ENCODE measurements at places on chromosomes 1 and 21. TPM values are rescaled to one million over a fixed set of nuclear protein-coding genes. Genes with fewer than 3 reads are reported as not detected.

GRCh38 chr1:51236531-51237350 is 668 bp downstream of the RNF11 start:
- DNase-seq, result no peak

DNA sequence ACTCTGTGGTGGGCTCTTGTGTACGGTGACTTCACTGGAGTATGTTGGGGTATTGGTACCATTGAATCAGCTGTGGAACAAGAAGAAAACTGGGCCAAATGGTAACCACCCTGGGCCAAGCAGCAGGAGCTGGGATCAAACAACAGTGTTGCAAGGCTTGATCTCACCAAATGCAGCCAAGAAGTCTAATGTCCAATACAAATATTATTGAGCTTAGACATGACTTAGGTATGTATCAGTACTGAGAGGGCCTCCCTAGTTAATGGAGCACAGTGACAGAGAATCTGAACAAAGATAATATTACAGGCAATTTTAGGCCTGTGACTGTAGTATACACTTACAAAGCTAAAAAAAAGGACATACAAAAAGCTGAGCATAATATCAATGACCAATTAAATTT is 604.8 kb downstream of the PLA2G4A start:
- no peak for DNase-seq

- DNase-seq, result no peak
Measured at GRCh38 chr1:82491301-82492048, 690.7 kb downstream of the ADGRL2 start.

GRCh38 chr1:32992489-32993323 is 28.1 kb upstream of the RNF19B start:
- peak; percentile 31 for DNase-seq

DNA sequence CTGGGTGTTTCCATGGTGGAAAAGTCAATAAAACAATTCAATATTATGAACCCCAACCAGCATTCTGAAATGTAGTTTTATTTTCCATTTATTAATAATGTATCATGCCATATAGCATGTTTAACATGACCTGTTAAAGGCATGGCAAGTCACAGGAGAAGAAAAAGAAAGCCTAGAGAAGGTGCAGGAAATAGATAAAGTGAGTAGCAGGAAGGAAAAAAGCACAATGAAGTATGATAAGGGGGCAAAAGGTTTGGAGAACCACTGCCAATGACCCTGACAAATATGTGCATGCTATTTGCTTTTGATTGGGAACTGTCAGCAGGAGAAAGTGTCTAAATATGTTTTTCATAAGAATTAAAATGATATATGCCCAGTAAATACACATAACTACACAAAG is 85.6 kb downstream of the HMCN1 start:
- DNase-seq, result no peak

DNA sequence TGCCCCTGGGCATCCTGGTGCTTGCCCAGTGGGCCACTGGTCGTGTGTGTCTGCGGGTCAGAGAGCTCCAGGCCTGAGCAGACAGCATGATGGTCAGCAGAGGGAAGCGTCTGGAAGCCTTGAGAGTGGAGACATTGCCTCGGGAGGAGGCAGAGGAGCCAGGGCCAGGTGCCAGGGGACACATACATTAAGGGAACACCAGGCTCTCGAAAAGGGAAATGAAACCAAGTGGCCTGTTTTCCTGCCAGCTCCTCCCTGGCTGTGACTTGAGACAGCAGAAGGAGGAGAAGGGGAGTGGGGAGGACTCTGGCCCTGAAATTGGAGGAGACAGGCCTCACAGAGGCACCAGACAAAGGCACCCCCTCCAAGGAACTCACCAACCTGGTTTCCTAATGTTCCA is 62.4 kb upstream of the LRP8 start:
- no peak for DNase-seq

GRCh38 chr1:239315631-239316217 is 70.6 kb upstream of the CHRM3 start:
- DNase-seq, result no peak

- no peak for DNase-seq
Measured at GRCh38 chr1:116066868-116067565, 44.2 kb upstream of the MAB21L3 start.

Gene APOBEC4
- total RNA-seq, result not detected

Gene OR2L8
- total RNA-seq, result not detected
